ENCODE measurements at places on chromosomes 13 and 19.
A peak's percentile ranks its signal among the peaks of the same experiment; 100 is the strongest.

- no peak for DNase-seq
These were observed 477.1 kb upstream of the SGCG start for GRCh38 chr13:22703601-22704209.

DNA sequence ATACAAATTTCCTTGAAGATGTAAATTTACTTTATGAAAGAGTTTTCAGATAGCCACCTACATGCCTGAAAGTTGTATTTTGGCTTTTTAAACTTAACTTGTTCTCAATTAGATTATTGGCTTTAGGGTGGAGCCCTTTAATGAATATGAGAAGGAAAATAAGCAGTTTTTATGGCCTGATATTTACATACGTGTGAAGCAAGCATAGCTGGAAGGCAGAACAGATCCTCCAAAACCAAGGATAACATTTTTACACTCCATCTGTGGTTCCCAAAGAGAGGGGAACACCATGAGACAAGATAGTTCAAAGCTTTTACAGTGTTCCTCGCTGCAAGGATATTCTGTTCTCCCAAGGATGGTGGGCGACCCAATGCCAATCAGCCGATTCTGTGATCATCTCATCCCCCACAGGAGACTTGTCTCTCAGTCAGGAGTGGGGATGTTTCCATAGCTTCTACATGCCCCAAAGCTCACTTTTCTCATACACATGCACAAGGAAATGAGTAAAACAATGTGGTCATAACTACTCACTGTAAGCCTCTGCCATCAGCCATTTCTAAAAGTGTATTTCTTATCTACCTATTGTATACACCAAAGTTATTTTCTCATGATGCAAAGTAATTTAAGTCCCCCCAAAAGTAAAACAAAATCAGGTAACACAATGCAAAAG lies 24.6 kb upstream of the KBTBD6 start:
- DNase-seq = no peak

- DNase-seq = peak; percentile 49
These were observed 6.8 kb downstream of the FAM98C start for GRCh38 chr19:38409631-38410133.

DNA sequence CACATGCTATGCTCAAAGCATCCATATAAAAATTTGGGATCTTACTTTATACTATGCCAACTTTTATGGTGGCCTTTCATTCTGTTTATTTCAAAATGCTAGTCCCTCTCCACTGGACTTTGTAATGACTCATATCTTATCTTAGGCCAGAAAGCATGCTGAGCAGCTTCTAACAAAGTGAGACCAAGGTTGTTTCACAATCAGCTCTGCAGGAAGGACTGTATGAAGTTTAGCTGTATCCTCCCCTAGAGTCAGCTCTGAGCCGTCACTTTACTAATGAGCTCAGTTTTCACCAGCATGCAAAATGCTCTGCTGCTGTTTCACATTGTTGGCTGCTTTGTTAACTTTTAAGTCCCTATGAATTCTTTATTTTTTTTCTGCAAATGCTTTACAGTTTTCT lies 1608.8 kb downstream of the OLFM4 start:
- no peak for DNase-seq

DNA sequence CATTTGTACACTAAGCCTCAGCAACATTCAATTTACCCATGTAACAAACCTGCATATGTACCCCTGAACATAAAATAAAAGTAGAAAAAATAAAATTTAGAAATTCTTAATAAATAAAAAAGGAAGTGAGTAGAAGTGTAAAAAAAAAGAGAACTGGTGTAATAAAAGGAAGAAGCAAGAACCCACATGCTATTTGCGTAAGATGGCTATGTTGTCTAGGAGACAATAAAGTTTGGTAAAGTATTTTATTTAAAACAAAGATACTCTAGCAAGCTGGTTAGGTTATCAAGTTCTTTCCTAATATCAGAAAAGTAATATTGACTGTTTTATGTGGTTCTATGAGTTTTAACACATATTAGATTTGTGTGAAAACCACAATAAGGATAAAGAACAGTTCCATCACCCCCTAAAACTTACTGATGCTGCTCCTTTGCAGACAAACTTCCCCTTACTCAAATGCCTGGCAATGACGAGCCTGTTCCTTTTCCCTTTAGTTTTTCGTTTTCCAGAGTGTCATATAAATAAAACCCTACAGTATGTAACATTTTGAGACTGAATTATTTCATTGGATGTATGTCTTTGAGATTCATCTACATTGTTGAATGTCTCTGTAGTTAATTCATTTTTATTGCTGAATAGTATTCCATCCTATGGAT lies 98.9 kb downstream of the TNFSF13B start:
- DNase-seq = no peak

GRCh38 chr13:80751854-80752253 lies 410.9 kb upstream of the SPRY2 start:
- DNase-seq = no peak

- DNase-seq = no peak
These were observed 90.3 kb upstream of the SOX1 start for GRCh38 chr13:111976474-111977178.

GRCh38 chr19:2223959-2224358 lies 12.2 kb downstream of the PLEKHJ1 start:
- DNase-seq = no peak

DNA sequence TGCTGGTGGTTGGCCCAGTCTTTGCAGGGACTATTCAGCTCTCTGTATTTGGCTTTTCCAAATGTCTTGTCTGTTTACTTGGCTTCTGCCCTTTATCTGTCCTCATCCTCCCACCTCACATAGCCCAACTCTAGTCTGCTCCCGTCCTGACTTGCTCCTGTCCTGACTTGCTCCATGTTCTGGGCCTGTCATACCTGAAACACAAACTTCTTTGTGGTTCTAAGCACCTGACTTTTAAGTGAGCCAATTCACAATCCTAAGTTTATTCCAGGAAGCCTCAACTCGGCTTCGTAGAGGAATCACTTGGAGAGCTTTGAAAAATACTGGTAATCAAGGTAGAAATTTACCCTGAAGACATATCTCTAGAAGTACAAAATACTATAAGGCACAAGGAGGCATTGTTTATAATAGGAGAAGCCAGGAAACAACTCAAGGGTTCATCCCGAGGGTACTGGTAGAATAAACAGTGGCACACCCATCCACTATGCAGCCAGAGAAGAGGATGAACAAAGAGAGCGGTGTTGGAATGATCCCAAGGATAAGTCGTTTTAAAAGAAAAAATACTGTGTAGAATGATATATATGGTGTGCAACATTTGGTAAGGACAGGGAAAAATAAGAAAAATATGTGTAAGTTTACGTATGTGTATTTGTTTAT lies 284.5 kb downstream of the FGF14 start:
- DNase-seq = no peak

GRCh38 chr19:17497149-17497798 lies 14.2 kb upstream of the PGLS start:
- no peak for DNase-seq

GRCh38 chr13:96034662-96035061 lies 18.5 kb downstream of the UGGT2 start:
- DNase-seq = no peak

Measured in AG08395 (cell line).